ENCODE measurements at places on chromosomes 11 and 22.

DNA sequence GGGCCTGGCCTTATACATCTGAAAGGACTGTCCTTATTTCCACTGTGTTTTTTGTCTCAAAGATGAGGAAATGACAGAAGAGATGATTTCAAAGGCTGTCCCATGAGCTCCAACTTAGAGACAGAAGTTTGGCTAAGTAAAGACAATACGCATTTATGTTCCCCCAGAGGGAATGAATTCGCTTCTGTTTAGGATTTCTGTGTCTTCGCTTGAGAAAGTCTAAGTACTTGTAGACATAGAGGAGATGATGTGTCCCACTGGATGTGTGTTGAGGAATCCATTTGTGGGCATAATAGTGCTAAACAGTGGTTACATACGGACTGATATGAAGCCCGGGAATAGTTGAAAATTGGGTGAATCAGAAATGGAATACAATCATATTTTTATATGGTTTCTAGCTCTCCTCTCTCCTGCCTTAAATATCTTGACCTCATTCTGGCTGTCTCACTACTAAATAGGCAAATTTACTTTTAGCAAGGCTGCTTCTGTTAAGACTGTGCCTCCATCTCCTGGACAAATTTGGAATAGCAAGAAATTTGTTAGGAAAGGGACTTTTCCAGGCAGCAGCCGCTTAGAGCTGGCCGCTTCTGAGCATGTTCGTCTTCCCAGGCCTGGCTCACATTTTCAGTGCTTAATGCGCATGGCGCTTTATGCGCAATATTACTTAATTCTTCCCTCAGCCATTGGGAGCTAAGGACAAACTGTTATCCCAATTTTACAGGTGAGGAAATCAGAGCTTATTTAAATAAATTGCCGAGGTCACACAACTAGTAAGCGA is 1.9 kb upstream of the PEX26 start:
- DNase-seq: no peak

DNA sequence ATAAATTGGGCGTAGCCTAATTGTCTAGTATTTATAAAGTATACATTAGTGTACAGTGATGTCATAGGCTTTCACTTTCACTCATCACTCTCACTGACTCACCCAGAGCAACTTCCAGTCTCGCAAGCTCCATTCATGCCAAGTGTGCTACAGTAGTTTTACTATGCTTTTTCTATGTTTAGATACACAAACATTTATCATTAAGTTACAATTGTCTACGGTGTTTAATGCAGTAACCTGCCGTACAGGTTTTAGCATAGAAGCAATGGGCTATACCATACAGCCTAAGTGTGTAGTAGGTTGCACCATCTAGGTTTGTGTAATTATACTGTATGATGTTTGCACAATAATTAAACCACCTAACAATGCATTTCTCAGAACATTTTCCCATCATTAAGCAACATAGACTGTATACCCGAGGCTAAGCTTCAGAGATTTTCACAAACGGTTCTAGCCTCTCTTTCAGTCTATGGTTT is 17.5 kb downstream of the OR9G1 start:
- no peak for DNase-seq

GRCh38 chr22:31104869-31105268 is 2.5 kb downstream of the SELENOM start:
- DNase-seq: no peak

DNA sequence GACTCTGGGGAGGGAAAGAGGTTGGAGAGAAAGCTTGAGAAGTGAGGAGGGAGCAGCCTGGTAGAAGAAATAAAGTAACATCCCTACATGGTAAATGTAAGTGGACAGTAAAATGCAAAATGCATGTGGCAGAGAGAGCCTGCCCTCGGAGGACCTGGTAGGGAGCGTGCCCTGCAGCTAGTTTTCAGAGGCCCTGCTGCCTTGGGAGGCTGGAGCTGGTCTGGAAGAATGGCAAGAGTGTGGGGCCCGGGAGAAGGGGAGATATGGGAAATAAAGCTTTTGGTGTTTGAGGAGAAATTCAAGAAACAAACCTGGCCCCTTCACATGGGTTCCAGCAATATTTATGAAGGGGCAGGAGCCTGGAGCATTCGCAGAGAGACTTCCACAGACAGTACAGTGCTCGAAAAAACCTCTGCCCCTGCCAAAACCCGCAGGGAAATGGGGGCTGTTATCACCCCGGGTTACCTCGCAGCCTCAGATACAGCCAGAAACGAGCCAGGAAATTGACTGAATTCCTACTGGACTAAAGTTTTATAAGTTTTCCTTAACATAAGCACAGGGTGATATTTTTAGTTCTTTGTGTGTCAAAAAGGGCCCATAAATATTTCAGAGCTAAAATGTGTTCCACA is 363.0 kb downstream of the TENM4 start:
- no peak for DNase-seq

DNA sequence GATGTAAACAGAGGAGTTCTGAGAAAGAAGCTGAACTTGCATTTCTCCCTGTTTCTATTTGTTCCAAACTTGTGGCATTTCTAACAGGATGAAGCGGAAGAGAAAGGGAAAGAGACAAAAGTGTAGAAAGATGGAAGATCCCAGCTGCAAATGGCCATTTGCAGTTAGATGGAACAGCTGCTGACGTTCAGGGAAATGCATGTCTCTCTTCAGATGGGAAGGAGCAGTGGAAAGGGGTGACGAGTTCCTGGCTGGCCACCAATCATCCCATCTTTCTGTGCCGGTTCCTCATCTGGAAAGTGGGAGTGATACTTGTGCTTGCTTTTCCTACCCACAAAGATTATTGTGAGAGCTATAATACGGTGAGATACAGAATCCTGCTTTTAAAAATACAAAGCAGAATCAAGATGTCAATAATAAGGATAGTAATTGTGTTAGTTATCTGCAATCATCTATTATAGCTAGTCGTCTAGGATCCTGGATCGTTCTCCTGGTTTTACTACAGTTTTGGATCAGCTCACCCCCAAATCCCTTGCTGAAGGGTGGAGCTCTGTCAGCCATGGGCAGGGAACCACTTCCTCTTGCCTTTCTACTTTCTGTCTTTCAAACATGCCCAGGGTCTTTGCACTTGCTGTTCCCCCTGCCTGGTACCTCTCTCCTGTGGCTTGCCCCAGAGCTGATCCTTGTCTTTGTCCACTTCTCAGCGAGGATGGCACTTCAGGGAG is 1.2 kb upstream of the TIMP3 start:
- DNase-seq: no peak

- peak; percentile 32 for DNase-seq
Measured at GRCh38 chr22:19855504-19856409, 1.1 kb upstream of the GNB1L start.

DNA sequence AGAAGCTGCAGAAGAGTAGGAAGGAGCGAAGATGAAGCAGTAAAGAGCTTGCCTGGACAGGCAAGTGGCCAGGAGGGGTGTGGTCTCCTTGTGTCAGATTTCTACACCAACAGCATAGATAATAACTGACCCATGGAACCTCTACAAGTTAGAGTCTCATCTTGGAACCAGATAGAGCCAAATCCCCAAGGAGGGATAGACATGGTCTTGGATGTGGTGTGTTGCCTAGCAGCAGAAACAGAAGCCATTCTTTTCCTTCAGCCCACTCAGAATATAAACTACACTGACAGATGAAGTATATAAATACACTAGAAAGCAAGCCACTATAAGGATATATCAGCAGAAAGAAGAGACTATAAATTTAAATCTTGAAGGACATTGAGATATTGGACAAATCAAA is 4.3 kb upstream of the CARD16 start:
- DNase-seq: no peak

DNA sequence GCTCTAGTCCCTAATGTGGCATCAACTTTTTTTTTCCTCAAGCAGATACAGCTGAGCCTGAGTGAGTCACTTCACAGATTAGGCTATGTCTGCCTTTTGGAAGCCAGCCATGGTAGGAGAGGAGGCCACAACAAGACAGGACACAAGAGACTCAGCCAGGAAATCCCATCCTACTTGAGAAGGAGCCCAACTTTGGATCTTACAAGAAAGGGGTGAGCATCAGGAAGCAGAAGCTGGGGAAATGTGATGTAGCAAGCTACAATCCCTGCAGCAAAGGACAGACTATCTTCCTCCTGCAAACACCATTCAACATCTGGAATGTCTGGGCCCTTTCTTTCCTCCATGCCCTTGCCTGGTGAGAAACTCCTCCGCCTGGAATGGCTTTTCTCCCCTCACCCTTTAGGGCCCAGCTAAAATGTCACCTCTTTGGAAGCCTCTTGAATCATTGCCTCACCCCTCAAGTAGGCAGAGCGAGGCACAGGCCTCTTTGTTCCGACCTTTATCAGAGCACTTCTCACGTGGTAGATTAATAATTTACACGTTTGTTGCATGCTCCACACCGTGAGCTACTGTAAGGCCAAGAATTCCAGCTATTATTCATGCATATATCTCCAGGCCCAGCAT is 156.4 kb upstream of the PITPNB start:
- no peak for DNase-seq

DNA sequence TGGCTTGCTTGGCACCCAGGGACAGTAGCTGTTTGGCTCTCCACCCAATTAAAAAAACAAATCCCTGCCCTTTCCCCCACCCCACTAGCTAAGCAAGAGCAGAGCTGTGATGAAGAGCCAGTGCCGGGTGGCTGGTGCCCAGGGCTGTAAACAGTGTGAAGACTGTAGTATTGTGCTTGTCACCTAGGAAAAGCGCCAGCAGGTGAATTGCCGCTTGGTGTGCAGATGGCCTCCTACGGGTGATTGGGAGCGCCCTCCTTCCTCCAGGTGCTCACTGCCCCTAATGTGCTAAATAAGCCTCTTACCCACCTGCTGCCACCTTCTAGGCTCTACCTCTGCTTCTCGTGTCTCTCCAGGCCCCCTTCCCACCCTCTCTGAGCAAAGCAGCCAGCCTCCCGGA is 18.4 kb upstream of the RAPSN start:
- no peak for DNase-seq

- DNase-seq: no peak
Measured at GRCh38 chr11:98040061-98040808, 980.5 kb upstream of the CNTN5 start.

DNA sequence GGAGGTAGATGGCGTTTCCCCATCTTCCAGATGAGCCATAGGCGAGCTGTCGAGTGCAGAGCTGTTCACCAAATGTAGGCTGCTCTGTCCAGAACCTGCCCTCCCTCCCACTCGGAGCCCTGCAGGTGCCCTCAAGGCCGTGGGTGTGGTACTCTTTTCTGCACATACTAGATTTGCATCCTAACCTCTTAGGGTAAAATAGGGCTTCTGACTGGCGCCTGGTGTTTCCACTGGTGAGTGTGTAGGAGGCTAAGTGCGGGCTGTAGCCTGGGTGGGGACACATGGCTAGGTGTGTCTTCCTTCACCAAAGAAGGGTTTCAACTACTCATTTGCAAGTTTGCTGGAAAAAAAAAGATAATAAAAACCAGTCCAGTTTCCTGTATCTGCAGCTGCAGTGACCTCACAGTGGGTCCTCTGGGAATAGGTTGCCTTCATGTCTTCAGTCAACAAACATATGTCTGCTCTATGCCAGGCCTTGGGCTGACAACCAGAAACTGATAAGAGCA is 8.5 kb downstream of the BIK start:
- DNase-seq: no peak

DNA sequence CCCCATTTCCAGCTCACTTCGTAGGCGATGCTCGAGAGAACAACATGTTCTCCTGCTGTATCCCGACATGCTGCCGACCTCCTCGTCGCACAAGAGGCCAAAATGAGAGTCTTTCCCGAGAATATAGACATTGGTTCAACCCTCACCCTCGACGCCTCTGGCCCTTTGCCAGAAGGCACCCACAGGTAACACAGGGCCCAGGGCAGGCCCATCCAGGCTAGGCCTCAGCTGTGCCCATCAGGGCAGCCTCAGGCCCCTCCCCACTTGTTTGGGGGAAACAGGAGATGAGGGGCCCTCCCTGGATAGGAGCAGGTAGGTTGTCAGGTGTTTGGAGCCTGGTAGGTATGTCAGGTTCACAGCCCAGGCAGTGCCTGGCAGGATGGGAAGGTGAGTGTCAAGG is 2.7 kb upstream of the RGL4 start:
- DNase-seq: no peak

DNA sequence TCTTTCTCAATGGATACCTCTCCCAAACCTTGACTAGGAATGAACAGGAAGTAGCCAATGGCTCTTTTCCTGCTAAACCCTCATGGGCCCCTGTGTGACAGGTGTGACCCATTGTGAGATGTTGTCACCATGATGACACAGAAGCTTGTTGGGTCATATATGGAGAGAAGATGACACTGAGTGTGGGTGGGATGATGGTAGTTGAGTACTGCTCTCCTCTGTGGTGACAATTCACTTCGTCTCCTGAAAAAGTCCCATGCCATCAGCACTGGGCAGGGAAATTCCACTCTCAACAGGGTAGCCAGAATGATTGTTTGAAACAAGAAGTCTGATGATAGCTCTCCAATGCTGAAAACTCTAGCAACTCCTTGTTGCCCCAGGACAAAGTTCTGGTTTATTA is 94.0 kb upstream of the SEZ6L start:
- no peak for DNase-seq

DNA sequence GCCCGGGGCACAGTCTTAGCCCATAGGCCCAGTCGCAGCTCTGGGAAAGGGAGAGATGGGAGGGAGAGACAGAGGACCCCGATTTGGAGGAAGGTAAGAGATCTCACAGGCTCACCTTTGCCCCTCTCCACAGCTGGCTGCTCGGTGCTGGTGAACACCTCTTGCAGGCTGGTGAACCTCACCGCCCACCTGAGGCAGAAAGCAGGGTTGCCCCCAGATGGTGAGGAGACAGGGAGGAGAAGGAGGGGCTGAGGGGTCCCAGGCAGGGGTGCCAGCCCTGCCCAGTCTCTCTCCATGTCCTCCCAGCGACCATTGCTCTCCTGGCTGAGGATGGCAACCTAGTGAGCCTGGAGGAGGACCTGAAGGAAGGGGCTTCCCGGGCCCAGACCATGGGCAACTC is 1.2 kb downstream of the C22orf15 start:
- DNase-seq: no peak

Measured in stimulated activated CD8-positive, alpha-beta memory T cell treated with anti-CD3 and anti-CD28 coated beads, Interleukin-12 subunit alpha, Interleukin-12 subunit beta, amount 100 ng/mL, for 4 hours (primary cell).